Stimulated activated CD4-positive, alpha-beta T cell treated with anti-CD3 and anti-CD28 coated beads, Interleukin-1b, Interleukin-23, amount 100 ng/mL, for 1 hour (primary cell): ENCODE measurements at places on chromosomes 4 and X.
A peak's percentile ranks its signal among the peaks of the same experiment; 100 is the strongest.

GRCh38 chrX:69080855-69081465, 84.3 kb downstream of the PJA1 start:
- no peak for DNase-seq

DNA sequence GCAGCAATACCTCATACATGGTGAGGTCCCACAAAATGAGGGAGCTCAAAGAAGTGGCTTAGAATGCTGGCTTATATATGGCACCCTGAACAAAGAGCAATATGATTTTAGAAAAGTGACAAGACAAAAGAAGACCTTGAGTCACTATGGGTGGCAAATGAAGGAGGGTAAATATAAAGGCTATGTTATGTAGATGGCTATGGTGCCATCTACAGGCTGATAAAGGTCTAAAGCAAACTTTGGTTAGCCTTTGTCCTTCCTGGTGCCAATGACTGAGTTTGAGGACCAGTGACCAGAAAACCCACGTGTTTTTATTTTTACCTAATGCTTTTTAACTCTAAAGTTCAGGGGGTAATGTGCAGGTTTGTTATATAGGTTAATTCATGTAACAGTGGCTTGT, 151.8 kb downstream of the CCNG2 start:
- DNase-seq = no peak

GRCh38 chrX:69968950-69969349, 80.8 kb downstream of the AWAT2 start:
- no peak for DNase-seq

- DNase-seq = no peak
Observed at GRCh38 chrX:115589419-115589818, 28.4 kb downstream of the PLS3 start.

DNA sequence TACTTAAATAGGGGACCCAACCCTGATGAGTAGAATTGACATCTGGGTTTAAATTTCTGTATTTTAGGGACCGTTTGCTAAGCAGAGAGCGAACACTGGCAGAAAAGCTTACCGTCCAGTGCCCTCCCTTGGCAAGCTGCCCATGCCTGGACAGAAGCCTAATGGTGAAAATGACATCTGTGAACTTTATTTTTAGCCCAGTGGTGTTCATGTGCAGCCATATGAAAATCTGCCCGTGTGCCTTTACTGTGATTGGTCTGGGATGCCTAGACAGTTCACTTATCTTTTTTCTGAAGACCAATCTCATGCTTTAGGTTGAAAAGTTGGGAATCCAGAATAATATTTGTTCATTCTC, 1.1 kb downstream of the STBD1 start:
- no peak for DNase-seq

GRCh38 chrX:137352101-137352660, 213.7 kb upstream of the ZIC3 start:
- no peak for DNase-seq

- DNase-seq = no peak
Observed at GRCh38 chrX:108177351-108178142, 86.0 kb downstream of the ATG4A start.

DNA sequence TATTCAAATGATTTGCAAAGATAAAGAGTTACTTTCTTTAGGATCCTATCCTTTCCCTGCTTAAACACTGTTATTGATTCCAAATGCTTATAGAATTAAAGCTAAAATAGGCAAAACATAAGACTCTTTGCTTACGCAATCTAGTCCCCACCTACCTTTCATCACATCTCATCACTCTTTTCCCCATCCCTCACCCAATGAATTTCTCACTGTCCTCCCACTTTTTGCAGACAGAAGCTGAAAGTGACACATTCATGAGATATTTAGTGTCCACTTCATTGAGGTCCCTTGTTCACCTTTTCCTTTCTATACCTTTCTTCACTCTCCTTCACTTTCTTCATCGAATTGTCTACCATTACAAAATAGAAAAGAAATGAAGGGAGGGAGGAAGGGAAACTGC, 424 bp downstream of the SATL1 start:
- DNase-seq = no peak

GRCh38 chrX:41391606-41392005, 55.5 kb upstream of the NYX start:
- DNase-seq = no peak

DNA sequence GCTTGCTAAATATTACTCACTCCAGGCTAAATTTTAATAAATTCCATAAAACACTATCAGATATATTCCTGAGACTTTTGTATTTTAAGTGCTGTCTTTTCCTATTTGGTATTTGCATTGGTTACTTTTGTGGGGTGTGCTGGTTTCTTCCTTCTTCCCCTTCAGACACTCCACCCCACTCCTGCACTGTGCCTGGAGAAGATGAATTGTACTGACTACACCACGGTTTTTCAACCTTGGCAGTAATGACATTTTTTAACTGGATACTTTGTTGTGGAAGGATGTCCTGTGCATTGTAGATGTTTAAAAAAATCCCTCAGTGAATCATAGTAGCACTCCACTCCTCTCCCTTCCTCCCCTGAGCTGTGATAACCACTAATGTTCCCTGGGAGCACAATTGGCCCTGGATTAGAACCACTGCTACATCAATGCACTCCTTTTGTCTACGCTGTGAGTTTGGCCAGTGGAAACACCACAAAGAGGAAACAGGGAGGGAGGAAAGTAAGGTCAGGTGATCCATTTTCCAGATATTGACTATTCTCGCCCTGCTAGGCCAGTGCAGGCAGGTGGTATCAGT, 36.3 kb downstream of the SNCA start:
- no peak for DNase-seq

GRCh38 chr4:2291705-2292645, 30.1 kb upstream of the MXD4 start:
- DNase-seq = no peak

DNA sequence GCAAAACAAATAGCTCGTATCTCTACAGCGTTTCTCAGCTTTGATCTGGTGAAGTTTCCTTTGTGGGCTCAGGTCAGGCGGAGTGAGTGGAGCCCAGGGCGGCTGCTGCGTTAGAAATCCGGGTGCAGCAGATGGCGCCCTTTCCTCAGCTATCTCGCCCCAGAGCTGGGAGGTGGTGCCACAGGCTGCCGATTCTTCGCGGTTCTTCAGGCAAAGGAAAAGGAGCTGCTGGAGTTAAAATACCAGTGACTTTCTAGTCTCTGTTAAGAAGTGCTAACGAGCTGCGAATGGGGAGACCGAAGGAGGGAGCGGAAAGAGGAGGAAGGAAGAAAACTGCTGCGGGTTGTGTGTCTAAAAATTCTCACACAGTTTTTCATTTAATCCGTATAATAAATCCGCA, 114.6 kb downstream of the CPE start:
- peak; percentile 3 for DNase-seq

DNA sequence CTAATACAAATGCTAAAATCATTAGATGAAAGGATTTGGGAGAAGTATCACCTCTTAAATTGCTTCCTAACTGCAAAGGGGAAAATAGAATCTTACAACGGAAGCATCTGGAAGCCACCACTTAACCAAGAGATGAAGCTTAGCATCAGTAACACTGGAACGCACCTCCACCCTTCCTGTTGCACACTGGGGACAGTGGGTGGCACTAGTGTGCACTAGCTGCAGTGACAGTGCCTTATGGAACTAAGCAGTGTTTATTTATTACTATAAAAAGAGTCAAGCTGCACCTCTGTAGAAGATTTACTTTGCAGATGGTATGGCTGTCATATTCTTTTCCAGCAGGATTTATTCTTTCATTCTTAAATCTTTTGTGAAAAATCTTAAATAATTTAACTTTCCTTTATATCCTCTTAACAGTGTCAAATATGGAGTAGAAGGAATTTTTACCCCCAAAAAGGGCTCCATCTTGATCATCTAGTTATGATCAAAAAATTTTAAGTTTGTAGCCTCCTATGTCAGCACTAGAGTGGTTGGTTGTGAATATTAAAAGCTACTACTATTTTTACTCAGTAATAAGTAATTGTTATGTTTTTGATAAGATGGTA, 76.7 kb downstream of the SCD5 start:
- no peak for DNase-seq

- no peak for DNase-seq
Observed at GRCh38 chr4:5144384-5144783, 93.1 kb downstream of the STK32B start.

DNA sequence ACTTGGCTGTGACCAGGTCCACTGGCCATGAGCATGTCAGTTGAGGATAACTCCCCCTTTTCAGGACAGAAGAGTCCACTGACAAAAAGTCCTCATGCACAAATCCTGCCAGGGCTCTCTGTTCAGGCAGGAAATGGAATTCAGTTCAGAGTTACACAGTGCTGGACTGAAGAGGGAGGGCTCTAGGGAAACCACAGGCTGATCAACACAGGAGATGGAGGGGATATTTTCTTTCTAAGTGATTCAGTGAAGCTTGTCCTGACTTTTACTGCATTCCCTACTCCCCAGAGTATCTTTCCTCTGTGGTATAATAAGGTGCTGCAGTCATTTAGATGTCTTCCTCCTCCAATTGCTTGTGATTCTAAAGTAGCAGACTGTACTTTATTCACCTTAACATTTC, 335.5 kb upstream of the IGFBP7 start:
- DNase-seq = no peak
